Stimulated activated CD4-positive, alpha-beta T cell treated with anti-CD3 and anti-CD28 coated beads, Interleukin-15, amount 100 ng/mL, for 1 hour (primary cell): ENCODE measurements at places on chromosomes 1 and 21.

- DNase-seq: no peak
These were observed 2.2 kb downstream of the IL22RA1 start for GRCh38 chr1:24140741-24141181.

GRCh38 chr1:217888328-217888727 is 257.2 kb downstream of the SPATA17 start:
- DNase-seq: no peak

- no peak for DNase-seq
These were observed 262.5 kb upstream of the B3GALT2 start for GRCh38 chr1:193448682-193449461.

GRCh38 chr1:26574018-26574417 is 44.5 kb downstream of the RPS6KA1 start:
- DNase-seq: no peak

GRCh38 chr1:37036667-37037053 is 2.3 kb upstream of the GRIK3 start:
- no peak for DNase-seq

- DNase-seq: no peak
These were observed 7.2 kb upstream of the TNFSF18 start for GRCh38 chr1:173057984-173058383.

DNA sequence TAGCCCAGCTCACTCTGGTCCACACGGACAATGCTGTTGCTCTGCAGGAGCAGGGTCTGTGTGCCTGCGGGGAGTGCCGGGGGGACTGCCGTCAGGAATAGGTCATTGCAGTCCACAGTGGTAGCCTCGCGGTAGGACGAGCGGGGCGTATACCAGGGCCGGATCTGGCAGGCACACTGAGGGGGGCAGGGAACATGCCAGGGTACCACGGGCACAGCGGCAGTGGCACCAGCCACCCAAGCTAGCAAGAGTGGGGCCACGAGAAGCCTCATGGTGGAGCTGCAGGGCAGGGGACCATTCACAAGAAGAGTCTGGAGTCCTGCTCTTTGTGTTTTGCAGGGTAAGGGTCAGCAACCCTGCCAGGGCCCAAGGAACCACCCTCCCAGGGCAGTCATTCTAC is 65.8 kb downstream of the LRRN2 start:
- DNase-seq: no peak
